A549 (cell line): ENCODE measurements at places on chromosomes 5 and 9.

DNA sequence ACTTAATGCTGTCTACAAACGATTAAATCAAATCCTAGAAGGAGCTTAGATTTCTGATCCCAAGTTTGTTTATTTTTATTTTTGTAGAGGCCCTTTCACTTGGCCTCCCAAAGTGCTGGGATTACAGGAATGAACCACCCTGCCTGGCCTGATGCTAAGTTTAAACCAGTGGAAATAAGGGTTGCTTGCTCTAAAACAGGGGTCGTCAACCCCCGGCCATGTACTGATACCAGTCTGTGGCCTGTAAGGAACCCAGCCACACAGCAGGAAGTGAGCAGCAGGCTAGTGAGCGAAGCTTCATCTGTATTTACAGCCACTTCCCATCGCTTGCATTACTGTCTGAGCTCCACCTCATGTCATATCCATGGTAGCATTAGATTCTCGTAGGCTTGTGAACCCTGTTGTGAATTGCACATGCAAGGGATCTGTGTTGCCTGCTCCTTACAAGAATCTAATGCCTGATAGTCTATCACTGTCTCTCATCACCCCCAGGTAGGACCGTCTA is 11.4 kb downstream of the TTC1 start:
- no peak for DNase-seq

DNA sequence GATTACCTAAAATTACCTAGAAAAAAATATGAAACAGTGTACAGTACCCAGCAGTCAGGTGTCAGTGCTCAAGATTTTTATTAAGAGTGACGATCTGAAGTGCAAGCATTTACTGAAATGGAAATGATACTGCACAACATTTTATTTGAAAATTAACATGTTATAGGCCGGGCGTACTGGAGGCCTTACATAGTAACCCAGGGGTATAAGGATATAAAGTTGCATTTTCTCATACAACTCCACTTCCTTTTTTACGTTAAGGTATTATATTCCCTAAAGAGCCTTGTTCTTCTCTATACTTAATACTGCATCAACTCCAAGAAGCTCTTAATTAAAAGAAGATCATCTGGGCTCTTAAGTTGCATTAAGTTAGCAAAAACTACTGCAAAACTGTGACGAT is 3.3 kb downstream of the MAT2B start:
- no peak for DNase-seq

- DNase-seq, result no peak
These were observed 5.1 kb downstream of the RAPGEF1 start for GRCh38 chr9:131734781-131735180.

DNA sequence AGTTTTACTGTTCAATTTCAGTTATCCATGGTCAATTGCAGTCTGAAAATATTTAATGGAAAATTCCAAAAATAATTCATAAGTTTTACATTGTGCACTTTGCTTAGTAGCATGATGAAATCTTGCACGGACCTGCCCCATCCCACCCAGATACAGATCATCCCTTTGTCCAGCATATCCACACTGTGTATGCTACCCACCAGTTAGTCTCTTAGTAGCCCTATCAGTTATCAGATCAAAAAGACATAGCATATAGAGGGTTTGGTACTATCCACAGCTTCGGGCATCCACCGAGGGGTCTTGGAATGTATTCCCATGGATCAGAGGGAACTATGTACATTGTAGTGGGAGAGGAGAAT is 97.7 kb downstream of the SLC44A1 start:
- no peak for DNase-seq

DNA sequence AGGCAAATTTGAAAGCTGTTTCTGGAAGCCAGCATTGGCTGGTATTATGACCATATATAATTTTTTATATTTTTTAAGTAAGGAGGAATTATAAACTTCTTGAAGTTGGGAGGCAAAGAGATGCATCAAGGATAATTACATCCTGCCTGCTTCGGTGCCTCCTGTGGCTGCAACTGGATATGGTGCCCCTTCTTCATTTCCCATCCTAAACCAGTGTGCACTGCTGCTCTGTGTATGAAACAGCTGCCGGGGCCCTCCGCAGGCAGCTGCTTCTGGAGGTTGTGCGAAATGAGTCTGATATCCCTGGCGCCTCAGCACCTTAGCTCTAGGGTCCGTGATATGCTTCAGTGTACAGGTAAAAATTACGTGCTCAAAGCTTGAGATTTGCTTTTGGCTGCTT is 304.2 kb downstream of the ENC1 start:
- DNase-seq, result no peak

DNA sequence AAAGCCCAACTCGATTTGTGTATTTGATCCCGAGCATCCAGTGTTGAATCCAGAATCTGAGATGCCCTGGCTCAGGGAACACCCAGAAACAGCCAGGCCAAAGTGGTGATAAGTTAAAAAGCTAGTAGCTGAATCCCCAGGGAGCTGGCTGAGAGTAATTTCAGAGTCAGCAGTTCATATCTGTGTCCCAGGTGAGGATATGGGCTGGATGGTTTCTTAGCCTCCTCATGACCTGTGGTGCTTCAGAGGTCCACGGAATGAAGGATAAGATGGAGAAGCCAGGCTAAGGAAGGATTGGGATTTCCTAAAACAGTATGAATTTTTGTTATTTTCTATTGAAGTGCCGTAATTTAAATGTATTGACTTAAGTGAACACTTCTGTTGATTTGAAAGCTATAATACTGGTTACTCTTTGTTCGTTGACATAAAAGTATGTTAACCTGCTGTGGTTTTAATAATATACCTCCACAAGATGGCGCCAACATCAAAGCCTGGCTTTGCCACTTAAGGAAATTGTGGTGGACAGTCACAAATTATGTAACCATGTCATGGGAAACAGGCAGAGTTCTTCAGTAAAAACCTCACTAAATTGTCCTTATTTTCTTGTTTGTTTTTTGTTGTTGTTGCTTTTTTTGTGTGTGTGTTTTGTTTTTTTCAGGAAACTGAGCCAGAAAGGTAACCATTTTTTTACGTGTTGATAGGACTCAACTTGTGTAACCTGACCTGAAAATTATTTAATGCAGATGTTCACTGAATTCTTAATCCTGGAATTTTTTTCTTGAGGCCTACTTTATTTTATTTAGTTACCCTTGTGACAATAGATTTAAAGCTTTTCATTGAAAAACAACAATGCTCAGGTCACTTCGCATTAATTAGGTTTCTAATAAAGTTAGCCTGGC is 11.4 kb downstream of the MTAP start:
- peak; percentile 85 for DNase-seq

- DNase-seq, result no peak
These were observed 224.6 kb upstream of the PLPPR1 start for GRCh38 chr9:100803956-100804355.

DNA sequence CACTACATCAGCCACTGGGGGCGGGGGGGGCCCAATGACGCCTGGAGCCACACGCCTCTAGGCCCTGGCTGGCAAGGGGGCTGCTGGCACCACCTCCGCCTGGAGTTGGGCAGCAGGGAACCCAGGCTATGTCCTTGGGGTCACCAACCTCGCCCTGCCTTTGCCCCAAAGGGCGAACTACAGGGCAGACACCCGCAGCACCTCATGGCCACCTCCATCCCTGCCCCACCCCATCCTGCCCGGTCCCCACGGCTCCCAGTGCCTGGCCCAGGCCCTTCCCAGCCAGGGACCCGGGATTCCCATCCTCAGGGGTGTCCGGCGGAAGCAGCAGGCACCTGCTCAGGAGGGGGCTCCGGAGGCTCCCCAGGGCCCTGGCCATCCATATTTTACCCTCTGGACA is 37.0 kb downstream of the NACC2 start:
- no peak for DNase-seq

GRCh38 chr5:74576941-74577456 is 63.5 kb downstream of the ENC1 start:
- no peak for DNase-seq

GRCh38 chr5:34611464-34612415 is 44.4 kb upstream of the RAI14 start:
- no peak for DNase-seq

DNA sequence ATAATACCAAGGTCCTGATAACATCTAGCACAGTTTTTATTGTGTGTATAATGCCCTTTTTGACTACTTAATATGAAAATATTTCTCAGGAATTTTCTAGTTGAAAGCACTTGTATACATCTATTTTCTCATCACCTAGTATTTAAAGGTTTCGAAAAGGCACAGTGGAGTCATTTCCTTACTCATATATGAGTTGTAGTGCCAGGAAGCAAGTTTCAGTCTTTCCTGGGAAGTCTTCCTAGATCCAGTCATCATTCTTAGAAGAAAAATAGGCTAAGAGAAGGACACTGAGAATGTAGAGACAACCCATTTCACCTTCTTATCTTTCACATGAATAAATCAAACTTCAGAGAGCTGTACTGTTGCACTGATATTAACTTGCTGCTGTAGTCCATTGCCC is 70.2 kb downstream of the SLC25A46 start:
- no peak for DNase-seq

GRCh38 chr5:169128679-169129078 is 172.3 kb downstream of the SLIT3 start:
- no peak for DNase-seq
